ENCODE measurements at places on chromosomes 5 and 9.

DNA sequence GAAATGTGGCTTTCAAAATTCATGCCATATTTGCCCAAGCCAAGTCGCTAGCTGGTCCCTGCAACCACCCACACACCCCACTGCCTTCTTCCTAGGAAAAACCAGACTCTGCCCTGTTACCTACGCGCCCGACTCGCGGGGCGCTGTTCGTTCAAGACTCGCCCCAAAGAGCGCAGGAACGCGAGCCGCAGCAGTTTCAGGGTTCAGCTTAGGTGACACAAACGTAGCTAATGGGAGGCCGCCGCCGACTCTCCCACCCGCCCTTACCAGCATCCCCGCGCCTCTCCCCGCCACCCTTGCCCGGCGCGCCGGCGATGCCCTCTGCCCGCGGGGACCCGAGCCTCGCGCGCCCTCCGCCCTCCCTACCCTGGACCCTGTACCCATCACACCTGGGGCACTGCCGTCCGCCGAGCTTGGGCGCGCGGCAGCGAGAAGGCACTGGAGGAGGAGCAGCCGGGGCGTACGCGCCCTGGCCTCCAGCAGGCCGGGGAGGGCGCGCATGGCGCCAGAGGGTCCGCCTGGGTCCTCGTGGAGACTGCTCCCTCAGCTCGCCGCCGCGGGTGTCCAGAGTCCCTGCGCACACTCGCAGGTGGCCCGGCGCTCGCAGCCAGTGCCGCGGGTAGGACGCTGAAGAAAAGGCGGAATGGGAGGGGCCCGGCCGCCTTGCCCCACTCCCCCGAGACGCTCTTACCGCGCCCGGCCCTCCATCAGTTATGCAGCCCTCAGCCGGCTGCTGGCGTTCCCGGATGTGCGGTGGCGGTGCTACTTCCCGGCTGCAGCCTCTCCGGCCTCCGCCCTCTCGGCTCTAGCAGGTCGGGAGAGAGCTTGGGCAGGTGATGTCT is at the start of gene EMB:
TSS of gene EMB (minus strand) at position 638 of the 842 bp plus-strand sequence. CDS start at position 501, 137 bp downstream.
- DNase-seq, result peak; percentile 29

DNA sequence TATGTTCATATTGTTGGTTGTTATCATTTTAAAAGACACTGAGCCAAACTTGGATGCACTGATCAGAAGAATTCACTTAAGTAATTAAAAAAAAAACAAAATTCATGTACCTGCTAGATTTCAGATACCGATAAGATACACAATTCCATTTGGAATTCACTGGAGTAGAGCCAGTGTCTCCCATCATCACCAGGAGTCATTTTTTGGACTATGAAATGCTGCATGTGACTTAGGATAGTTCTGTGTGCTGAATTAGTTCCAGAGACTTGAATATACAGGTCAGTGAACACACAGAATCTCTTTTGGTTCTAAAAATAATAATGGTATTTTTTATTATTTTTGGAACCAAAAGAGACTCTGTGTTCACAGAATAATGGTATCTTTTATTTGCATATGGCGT is 482.6 kb upstream of the PIK3R1 start:
- no peak for DNase-seq

DNA sequence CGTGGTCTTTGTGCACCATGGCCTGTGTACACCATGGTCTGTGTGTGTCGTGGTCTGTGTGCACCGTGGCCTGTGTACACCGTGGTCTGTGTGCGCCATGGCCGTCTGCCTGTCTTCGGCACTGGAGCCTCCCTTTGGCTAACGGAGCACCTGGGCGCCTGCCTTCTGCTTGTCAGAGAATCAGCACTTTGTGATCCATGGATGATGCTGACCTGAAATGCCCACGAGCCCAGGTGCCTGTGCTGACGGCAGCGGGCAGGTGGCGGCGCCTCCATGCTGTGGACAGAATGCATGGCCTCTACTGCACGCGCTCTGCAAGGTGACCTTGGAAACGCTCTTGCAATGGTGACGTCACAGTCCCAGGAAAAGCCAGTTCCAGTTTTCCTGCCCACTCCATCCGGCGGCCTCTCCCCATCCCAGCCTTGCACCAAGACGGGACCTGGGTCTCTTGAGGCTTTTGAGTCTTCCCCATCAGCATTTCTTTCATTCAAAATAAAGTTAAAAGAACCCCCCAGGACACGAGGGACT is 14.6 kb downstream of the LCN9 start:
- DNase-seq, result no peak

GRCh38 chr5:142938266-142938880 is 168.2 kb downstream of the ARHGAP26 start:
- no peak for DNase-seq

- no peak for DNase-seq
Measured at GRCh38 chr5:171419688-171420430, 412 bp downstream of the FGF18 start.

Data from hypothalamus (tissue), 51 donors.